ENCODE measurements at places on chromosomes 7 and 10.

DNA sequence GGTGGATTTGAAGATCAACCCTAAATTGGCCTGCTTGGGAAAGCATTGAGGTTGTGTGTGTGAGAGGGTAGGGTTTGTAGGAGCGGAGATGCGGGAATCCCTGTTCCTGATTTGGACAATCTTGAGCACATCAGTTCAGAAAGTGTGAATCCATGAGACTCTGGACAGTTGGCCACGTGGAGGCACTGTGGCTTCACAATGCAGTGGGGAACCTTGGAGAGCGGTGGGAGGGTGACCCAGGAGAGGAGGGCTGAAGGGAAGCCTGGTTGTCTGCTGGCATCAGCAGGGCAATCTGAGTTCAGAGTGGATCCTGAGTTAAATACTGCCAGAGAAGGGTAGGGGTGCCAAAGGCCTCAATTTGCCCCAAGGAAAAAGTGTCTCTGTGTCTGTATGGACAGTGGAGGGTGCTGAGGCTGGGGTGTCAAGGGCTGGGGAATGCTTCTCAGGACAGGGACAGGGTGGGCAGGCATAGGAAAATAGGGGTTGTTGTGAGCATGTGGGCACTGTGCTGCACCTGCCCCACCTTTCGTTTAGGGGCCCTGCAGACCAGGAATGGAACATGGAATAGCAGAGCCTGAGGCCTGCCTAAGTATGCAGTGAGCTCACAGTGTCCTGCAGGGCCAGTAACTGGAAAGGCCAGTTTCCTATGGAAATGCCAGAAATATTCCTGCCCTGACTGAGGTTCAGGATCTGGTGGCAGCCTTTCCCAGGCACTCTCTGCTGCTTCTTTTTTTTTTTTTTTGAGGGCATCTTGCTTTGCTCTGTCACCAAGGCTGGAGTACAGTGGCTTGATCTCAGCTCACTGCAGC, 162.9 kb upstream of the PRSS58 start:
- DNase-seq = no peak

DNA sequence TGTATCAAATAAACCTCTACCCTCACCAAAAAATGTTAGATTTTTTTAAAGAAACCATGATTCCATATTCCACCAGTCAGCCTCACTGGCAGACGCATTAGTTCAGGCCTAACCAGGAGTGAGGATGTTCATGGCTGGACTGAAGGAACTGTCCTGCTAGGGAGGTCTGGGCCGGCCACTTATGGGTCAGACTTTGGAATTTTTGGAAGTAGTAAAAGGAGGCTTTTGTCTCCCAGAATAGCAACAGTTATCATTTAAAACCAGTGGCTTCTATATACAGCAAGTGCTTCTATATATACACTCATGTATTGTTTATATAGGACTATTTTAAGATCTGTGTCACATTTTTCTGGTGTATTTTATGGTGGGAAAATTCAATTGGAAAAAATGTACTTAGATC, 120.5 kb downstream of the CNNM2 start:
- no peak for DNase-seq

DNA sequence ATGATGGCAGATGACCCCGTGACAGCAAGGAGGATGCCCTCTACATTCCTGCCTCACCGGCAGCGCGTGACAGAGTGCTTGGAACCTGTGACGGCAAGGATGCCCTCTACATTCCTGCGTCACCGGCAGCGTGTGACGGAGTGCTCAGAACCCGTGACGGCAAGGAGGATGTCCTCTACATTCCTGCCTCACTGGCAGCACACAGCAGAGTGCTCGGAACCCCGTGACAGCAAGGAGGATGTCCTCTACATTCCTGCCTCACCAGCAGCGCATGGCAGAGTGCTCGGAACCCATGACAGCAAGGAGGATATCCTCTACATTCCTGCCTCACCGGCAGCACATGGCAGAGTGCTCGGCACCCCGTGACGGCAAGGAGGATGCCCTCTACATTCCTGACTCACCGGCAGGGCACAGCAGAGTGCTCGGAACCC, 231.0 kb downstream of the DIP2C start:
- DNase-seq = no peak

DNA sequence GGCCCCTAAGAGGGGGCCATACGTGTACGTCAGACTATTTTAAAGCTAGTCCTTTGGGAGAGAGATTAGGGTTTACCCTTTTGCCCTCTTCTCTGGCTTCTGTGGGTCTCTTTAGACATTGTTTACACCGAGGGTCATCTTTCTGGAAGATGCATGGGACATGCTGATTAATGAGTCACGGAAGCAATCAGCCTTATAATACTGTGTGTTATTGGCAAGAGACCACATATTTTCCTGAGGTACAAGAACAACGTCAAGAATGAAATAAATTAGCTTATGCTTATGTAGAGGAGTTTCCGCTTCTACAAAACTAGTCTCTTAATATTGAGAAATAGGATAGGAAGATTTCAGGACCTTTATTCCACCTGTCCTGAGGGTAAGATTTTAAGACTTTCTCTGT, 327.7 kb downstream of the BBS9 start:
- no peak for DNase-seq

GRCh38 chr7:27375958-27376357, 133.4 kb downstream of the EVX1 start:
- no peak for DNase-seq

DNA sequence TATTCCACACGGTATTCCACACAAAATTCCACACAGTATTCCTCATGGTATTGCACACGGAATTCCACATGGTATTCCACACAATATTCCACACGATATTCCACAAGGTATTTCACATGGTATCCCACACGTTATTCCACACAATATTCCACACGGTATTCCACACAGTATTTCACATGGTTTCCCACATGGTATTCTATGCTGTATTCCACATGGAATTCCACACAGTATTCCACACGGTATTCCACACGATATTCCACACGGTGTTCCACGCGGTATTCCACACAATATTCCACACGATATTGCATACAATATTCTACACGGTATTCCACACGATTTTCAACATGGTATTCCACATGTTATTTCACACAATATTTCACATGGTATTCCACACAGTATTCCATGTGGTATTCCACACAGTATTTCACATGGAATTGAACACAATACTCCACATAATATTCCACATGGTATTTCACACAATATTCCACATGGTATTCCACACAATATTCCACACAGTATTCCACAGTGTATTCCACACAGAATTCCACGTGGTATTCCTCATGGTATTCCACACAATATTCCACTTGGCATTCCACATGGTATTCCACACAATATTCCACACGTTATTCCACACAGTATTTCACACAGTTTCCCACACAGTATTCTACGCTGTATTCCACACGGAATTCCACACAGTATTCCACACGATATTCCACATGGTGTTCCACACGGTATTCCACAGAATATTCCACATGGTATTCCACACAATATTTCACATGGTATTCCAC, 136.0 kb upstream of the CHST15 start:
- DNase-seq = no peak

GRCh38 chr7:157320608-157320980, 16.2 kb upstream of the DNAJB6 start:
- DNase-seq = no peak

- DNase-seq = no peak
Measured at GRCh38 chr10:32051926-32052325, 4.3 kb downstream of the KIF5B start.

DNA sequence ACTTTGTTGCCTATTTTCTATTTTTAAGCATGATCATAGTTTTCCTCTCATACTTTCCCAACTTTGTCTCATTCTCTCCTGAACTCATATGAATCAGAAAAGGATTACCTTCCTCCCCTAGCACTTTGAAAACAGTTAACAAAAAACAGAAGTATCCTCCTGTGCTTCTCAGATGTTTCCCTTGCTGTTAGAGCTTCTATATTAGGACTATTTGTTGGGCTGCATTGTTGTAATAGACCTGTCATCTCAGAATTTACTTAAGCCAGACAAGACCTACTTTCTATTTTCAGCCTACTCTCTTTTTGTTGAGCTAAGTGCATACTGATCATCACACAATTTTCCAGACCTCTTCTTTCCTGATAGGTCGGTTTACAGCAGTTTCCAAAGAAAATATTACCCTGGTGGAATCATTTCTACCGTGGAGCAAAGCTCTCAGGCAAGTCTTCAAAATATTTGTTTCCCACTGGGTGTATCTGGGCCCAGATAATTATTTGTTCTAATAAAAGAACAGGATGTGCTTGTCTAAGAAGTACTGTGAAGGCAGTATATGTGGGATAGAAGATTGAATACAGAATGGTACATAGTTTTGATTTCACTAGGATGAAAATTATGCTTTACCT, 411.9 kb upstream of the KLF6 start:
- DNase-seq = no peak

DNA sequence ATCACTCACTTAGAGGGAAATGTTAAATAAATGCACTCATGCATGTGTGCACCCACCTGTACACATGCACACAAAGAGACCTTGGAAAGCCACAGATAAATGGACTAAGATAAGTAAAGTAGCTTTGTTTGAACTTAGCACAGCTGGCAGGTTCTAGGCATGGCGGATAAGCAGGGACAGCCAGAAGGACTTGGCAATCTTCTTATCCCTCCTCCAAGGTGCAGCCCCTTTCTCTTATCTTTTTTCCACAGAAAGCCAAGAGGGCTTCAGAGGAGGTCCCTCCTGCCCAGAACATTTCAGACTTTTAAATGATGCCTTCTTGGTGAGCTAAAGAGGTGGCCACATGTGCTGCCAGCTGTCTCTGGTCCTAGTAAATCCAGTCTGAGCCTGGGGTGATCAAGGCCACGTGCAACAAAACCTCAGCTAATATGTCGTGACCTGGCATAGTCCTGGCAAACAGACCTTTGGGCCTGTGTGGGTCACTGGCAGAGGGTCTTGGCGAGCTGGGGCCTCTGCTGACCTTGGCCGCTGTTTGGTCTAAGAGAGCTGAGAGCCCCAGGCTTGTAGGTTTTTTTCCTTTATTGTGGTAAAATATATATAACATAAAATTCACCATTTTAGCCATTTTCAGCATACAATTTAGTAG, 43.2 kb upstream of the SLC35B4 start:
- no peak for DNase-seq

GRCh38 chr10:107409522-107409921, 245.0 kb upstream of the SORCS1 start:
- DNase-seq = no peak

GRCh38 chr10:1173091-1173490, 116.9 kb downstream of the WDR37 start:
- no peak for DNase-seq

- no peak for DNase-seq
Measured at GRCh38 chr7:88226886-88227516, 7.2 kb upstream of the SRI start.

GRCh38 chr10:114928818-114929217, 9.2 kb upstream of the TRUB1 start:
- no peak for DNase-seq

GRCh38 chr10:3908183-3908582, 123.2 kb upstream of the KLF6 start:
- DNase-seq = no peak
